CD8-positive, alpha-beta memory T cell (primary cell): ENCODE measurements at places on chromosomes 5 and 9.

- no peak for DNase-seq
Observed at GRCh38 chr9:32672469-32672868, 37.0 kb upstream of the TAF1L start.

- DNase-seq = no peak
Observed at GRCh38 chr5:123089914-123090660, 1.0 kb downstream of the PRDM6 start.

- DNase-seq = no peak
Observed at GRCh38 chr9:120308495-120308894, 271.5 kb downstream of the CDK5RAP2 start.

DNA sequence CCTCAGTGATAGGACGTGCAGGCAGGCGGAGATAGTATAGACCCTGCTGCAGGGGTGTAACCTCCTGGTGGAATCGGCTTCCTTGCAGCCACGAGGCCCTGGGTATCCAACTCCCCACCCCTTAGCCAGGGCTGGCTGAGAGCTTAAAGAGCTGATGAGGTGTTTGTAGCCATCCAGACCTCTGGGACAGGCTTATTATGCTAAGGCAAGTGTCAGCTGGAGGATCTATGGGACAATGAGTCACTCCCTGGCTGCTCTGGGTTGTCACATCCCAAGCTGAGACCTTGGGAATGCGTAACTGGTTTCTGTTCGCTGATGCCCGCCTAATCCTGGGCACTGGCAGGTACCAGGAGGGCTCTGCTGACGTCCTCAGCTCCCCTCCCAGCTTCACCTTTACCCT is 38.9 kb downstream of the DAB2IP start:
- no peak for DNase-seq

DNA sequence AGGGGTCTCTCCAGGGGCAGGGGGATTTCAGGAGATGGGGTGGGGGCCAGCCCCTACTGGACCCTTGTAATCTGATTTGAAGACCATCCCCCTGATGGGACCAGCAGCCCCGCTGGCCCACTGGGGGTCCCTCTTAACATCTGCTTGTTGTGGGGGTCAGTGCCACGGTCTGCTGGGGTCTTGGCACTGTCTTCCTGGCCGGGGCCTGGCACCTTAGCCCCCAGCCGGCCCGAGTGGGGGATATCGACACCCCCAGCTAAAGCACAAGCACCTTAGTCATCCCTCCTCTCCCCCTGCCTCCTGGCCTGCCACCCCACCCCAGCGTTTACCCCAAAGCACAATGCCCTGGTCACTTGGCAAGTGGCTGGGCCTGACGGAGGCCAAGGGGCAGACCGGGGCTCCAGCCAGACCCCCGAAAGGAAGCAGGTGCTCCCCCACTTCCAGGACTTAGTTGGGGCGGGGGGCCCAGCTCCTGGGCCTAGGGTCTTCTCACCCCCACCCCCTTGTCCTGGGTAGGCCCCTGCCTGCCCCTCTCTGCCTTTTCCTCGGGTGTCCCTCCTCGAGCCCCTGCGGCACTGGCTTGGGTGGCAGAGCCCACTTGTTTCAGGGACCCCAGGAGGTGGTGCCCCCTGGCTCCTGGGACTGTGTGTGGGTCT is 1.4 kb upstream of the NFX1 start:
- DNase-seq = no peak

DNA sequence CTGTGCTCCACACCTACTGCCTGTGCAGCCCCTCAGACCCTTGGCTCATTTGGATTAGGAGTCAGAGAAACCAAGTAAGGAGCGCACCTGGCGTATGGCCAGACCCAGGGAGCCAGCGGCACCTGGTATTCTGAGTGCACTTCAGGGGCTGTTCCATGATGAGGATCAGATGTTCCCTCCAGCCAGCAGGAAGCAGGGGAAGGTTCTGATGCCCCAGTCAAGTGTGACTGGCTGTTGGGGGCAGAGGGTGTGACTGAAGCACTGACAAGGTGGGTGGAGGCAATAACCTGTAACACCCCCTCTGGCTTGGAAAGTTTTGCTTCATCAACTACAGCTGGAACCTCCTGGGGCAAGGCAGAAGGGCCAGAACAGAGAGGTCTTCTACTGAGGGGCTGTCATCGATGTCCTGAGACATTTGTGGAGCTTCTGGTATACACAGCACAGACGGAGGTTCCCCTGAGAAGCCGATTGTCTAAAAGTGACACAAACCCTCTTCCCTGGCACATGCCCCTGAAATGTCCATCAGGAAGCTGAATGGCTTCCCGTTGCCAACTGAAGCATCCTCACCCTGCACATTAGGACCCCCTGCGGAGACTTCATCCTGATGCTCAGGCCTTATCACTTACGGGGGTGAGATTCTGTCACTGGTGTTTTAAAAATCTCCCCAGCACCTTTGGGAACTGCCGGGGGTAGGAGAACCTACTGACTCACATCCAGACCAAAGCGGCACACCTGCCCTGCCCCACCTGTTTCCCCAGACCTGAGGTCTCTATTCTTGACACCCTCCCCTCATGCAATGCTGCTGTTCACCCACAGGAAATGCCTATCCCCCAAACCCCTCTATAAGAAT is 21.1 kb downstream of the TRAF1 start:
- peak; percentile 49 for DNase-seq

DNA sequence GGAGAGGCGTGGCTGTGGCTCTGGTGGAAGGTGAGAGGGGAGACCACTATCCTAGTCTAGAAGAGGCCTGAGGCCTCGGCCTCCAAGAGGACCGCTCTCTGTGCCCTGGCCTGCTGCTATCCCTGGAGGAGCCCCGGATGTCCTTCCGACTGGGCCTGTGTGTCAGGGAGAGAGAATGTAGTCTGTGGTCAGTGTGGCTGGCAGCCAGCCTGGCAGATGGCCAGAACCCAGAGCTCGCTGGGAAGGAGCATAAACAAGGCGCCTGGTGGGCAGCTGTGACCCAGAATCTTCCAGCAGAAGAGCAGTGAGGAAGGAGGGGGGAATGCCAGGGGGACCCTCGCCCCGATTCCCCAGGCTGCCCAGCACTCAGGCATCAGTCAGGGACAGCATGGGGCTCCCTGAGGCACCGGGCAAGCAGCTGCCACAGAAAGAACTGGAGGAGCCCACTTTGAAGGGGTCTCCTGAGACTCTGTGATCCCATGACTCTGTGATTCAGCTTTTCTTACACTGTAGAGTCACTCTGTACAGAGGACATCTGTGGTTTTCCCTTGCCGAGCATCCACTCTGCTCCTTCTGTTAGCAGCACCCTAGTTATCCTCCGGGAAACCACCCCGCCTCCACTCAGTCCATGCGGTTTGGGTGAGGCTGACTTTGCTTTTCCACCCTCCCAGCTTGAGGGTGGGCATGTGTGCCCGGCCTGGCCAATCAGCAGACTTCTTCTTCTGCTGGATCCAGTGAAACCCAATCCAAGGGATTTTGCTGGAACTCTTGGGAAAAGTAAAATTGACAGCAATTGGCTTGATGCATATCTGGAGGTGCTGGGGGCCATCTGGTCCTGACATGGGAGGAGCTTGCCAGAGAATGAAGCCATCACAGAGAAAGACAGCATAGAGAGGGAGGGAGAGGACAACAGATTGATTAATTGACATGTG is 46.2 kb upstream of the PWWP2A start:
- DNase-seq = no peak

DNA sequence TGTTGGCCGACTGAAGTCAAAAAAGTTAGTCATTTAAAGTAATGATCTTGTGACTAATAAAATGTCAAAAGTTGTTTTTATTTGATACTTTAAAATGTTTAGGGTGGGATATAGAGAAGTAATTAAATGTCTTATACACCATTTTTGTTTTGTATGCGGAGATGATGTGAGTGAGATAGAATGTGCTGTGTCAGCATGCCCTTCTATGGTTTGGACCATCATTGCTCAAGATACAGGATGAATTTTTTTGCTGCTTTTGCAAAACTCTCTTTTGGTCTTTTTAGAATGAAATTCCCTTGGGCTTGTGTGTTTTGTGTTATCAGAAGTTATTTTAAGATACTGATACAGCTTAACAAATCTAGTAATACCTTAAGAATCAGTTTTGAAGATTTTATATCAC is 12.5 kb downstream of the SRFBP1 start:
- DNase-seq = no peak

DNA sequence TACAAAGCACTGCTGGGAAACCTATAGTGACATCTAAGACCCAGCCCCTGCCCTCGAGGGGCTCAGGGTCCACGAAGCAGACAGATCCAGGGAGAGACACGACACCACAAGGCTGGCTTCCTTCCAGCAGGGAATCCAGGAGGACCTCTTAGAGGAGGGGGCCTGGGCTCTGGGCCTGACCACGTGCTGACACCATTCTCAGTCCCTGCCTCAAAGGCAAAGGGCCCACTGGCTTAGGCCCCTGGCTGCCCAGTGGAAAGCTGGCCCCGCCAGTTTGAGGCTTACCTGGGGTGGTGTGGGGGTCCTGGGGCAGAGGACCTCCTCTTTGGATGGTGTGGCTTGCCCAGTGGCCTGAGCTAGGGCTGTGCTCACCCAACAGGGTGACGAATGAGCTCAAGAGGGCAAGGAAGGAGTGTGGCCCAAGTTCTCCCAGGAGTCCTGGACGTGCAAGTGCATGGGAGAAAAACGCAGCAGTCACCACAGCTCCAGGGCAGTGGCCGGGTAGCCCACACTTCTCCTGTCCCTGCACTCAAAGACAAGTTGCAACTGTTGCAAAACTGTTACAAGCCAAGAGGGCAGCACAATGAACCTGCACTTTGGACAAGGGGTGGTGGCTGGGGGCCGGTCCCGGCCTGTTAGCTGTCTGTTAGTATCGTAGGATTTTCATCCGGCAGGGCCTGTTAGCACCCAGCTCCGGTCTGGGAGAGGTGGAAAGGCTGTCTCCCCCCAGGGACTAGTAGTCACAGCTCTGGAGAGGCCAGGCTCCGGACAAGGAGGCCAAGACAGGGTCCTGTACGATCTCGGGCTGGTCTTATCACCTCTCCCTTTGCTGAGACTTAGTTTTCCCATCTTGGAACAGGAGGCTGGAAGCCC is 1.5 kb upstream of the SARDH start:
- DNase-seq = no peak

GRCh38 chr9:23464275-23464674 is 361.8 kb downstream of the ELAVL2 start:
- no peak for DNase-seq
